Epithelial cell of alveolus of lung (primary cell): ENCODE measurements at places on chromosomes 6 and 20. TPM values are rescaled to one million over a fixed set of nuclear protein-coding genes. Genes with fewer than 3 reads are reported as not detected.

Gene GSTA2
- not detected in 2 replicates for total RNA-seq

Gene TMC2
- not detected in 2 replicates for total RNA-seq

Gene BLTP3A
- 2.2 and 4.0 TPM in 2 replicates for total RNA-seq

Gene PHF1
- 20.2 and 20.4 TPM in 2 replicates for total RNA-seq

Gene FKBP1C
- total RNA-seq: 0.48 and 0.65 TPM in 2 replicates
